ENCODE measurements at places on chromosomes 11 and 22. TPM values are rescaled to one million over a fixed set of nuclear protein-coding genes. Genes with fewer than 3 reads are reported as not detected.

GRCh38 chr22:40409613-40410113, 39.3 kb downstream of the SGSM3 start:
- H3K4me3 ChIP-seq: no peak overlapping the region
- H3K36me3 ChIP-seq: peaks cover 5% of the 10 kb centered on the region
- no peaks in the 10 kb centered on the region for H3K27me3 ChIP-seq
- no peak for DNase-seq

DNA sequence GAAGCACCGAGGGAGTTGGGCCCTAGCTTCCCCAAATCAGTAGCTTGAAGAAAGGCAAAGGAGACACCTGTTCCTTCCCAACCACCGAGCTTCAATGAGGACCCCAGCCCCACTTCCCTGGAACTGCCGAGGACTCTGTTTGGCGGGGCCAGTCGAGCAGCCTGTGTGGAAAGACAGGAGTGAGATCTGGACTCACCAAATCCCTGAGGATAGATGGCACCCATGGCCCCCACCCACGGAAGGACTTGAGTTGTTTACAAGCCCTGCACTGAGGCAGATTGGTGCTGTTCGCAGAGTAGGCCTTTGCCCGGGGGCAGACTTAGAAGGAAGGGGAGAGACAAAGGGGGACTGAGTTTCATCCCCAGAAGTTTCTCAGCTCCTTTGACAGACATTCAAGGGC, 64.6 kb downstream of the FEZ1 start:
- no peak for DNase-seq
- H3K36me3 ChIP-seq: no peaks in the 10 kb centered on the region
- H3K4me3 ChIP-seq: no peak overlapping the region
- peaks cover 8% of the 10 kb centered on the region for H3K27me3 ChIP-seq
- H3K4me1 ChIP-seq: no peaks in the 10 kb centered on the region
- no peak overlapping the region for H3K27ac ChIP-seq

- DNase-seq: no peak
- no peaks in the 10 kb centered on the region for H3K27me3 ChIP-seq
- H3K4me1 ChIP-seq: no peaks in the 10 kb centered on the region
- H3K36me3 ChIP-seq: no peaks in the 10 kb centered on the region
These were observed 147.5 kb downstream of the DSCAML1 start for GRCh38 chr11:117649296-117650055.

DNA sequence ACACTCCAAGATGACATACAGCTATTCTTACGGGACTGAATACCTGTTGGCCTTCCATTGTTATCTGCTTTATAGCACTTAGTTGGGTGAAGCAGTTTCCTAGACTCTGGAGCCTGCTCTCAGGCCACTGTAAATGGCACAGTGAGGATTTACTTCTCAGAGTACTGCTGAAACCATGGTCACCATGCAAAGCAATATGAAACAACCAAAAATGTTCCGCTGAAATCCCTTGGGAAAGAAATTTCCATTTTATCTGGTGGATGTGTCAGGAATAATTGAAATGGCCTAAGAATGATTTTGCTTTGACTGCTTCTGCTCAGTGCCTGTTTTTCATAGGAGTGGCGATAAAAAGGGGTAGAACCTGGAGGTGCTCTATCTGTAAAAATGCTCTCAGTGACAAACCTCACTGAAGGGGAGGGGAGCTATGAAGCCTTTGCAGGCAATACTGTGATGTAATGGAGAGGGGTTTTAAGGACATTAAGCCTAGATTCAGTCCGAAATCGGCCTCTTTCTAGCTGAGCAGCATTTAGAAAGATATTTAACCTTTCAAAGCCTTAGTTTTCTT, 651.6 kb upstream of the ANO5 start:
- no peaks in the 10 kb centered on the region for H3K27me3 ChIP-seq
- H3K27ac ChIP-seq: no peak overlapping the region
- H3K36me3 ChIP-seq: no peaks in the 10 kb centered on the region
- DNase-seq: no peak

DNA sequence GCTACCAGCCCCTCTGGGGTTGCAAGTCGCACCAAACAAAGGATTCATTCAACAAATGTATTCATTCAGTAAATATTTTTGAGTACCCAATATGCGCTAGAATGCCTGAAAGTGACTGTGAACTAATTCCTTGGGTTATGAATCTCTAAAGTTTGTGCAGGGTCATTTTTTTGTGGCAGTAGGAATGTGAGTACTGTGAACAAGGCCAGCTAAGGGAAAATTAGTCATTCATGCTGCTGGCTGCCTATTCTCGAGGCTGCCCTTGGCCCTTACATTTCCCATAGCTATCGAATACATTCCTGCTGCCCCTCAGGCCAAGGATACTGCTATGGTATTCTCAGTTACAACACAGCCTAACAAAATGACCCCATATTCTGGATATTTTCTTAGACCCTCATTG, 141.6 kb downstream of the TRPC6 start:
- no peak for DNase-seq
- H3K36me3 ChIP-seq: no peaks in the 10 kb centered on the region
- H3K4me3 ChIP-seq: no peak overlapping the region

DNA sequence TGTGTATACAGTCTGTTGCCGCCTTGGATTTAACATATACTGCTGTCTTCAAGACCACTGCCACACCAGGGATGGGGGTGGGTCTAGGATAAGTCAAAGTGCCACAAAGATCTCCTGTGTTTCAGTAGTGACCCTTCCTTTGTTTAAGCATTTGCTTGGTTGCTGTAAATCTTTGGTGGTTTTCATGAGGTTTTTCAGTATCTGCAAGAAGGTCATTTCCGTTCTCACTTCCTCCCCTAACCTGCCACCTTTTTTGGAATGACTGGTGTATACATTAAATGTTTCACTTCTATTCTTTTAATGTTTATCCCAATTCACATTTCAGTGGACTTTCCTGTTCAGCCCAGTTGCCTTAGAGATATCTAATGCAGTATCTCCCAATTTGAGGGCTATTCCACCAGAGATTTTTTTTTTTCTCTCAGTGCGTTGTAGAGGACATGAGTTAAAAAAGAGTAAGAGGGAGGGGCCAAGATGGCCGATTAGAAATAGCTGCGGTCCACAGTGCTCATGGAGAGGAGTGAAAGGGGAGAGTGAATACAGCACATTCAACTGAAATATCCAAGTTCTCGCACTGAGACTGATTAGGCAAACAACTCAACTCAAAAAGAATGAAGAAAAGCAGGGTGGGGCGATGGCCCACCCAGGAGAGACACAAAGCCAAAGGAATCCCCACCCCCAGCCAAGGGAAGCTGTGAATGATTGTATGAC, 43.2 kb downstream of the USP47 start:
- no peaks in the 10 kb centered on the region for H3K27me3 ChIP-seq
- no peak overlapping the region for H3K4me3 ChIP-seq
- H3K27ac ChIP-seq: no peak overlapping the region
- no peak for DNase-seq

DNA sequence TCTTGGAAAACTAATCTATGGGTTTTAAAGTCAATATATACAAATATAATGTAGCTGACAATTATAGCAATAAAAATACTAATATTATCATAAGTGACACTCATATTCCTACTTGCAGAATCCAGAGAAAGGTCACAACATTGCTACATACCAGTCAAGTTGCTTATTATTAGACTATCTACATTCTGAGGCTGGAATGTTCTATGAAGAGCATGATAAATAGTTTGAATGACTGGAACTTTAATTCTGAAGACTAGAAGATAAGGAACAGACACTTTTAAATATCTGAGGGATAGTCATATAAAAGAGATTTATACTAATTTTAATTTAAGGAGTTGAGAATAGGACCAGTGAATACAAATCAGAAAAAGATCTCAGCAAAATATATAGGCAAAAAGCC, 146.0 kb downstream of the GUCY1A2 start:
- H3K4me3 ChIP-seq: no peak overlapping the region
- H3K36me3 ChIP-seq: no peaks in the 10 kb centered on the region

- no peaks in the 10 kb centered on the region for H3K36me3 ChIP-seq
- H3K27me3 ChIP-seq: no peaks in the 10 kb centered on the region
- peaks cover 38% of the 10 kb centered on the region for H3K4me1 ChIP-seq
- no peak overlapping the region for H3K27ac ChIP-seq
- no peak for DNase-seq
These were observed 34.1 kb downstream of the HORMAD2 start for GRCh38 chr22:30114361-30114760.

DNA sequence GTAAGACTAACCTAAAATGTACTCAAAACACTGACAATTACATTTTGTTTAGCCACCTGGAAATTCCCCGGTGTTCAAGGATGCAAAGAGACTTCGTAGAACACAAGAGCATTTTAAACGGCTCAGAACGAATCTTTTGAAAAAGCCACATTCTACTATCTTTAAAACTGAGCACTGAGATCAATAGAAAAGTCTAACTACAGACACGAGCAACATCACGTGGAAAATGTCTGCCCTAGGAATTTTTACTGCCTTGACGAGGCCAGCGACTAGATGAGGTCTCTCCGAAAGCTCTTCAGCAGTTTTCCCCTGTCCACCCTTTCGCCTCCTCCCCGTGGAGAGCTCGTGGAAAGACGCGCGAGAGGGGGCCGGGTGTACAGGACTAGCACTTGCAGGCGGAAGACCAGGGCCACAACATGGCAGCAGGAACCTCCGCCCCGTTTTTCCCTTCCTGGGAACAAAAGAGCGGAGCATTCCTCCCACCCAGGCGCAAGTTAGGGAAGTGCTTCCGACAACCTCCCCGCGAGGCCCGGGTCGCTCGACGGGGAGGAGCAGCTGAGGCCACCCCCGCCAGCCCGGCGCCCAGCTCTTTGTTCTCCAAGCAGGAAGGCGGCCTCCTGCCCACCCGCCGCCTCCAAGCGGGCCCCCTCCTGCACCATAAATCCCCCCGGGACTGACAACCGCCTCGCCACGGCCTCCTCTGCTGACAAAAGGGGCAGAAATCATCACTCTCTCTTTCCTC, 1.1 kb downstream of the EIF4G2 start:
- H3K4me3 ChIP-seq: peak overlapping the region; percentile 95
- H3K27me3 ChIP-seq: no peaks in the 10 kb centered on the region
- peaks cover 48% of the 10 kb centered on the region for H3K4me1 ChIP-seq
- peaks cover 48% of the 10 kb centered on the region for H3K36me3 ChIP-seq

DNA sequence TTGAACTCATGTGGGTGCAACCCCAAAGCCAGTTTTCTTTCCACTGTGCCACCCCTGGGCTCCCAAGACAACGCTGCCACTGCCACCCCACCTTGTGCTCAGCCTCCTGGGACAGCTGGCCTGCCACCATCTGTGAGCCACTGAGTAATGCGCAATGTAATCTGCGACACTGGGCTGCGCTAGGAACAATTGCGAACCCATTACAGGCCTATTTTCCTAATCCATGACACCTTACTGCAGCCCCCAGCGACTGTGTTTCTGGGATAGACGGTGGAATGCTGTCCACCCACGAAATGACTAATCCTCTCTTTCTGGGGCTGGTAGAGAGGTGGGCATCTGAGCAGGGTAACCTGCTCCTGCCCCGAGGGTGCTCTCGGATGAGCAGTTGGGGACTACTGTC, 22.2 kb downstream of the FLRT1 start:
- no peak overlapping the region for H3K4me3 ChIP-seq
- peaks cover 12% of the 10 kb centered on the region for H3K27me3 ChIP-seq
- H3K4me1 ChIP-seq: peaks cover 11% of the 10 kb centered on the region
- H3K27ac ChIP-seq: no peak overlapping the region
- DNase-seq: no peak

GRCh38 chr11:8318536-8318935, 54.9 kb upstream of the LMO1 start:
- H3K4me1 ChIP-seq: no peaks in the 10 kb centered on the region
- no peaks in the 10 kb centered on the region for H3K36me3 ChIP-seq
- H3K27ac ChIP-seq: no peak overlapping the region
- no peak overlapping the region for H3K4me3 ChIP-seq

- no peaks in the 10 kb centered on the region for H3K27me3 ChIP-seq
- peaks cover 70% of the 10 kb centered on the region for H3K4me1 ChIP-seq
- peak overlapping the region; percentile 98 for H3K27ac ChIP-seq
- no peak overlapping the region for H3K4me3 ChIP-seq
These were observed 54.5 kb downstream of the PACS1 start for GRCh38 chr11:66124564-66124963.

GRCh38 chr11:3627291-3627690, 14.5 kb downstream of the ART5 start:
- H3K4me3 ChIP-seq: no peak overlapping the region
- no peak overlapping the region for H3K27ac ChIP-seq
- no peaks in the 10 kb centered on the region for H3K27me3 ChIP-seq

DNA sequence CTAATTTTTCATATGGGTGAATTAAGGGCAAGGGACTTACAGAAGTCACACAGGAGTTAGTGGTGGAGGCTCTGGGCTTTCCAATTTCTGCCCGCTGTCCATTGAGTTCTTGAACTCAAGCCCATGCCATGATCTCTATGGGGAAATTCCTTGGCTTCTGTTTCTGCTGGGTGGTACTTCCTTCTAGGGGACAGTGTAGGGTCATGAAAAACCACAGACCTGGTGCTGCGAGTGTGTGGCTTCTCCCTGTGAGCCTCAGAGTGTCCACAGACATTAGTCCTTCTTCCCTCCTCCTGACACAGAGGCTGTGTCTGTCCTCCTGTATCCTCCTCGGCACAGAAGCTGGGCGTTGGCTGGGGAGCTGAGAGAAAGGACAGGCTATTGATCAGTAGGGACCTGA, 6.3 kb upstream of the SEZ6L start:
- no peak overlapping the region for H3K4me3 ChIP-seq
- H3K36me3 ChIP-seq: no peaks in the 10 kb centered on the region
- H3K27ac ChIP-seq: no peak overlapping the region
- no peak for DNase-seq

GRCh38 chr11:96543177-96543576, 153.4 kb downstream of the JRKL start:
- no peak overlapping the region for H3K27ac ChIP-seq
- H3K4me3 ChIP-seq: no peak overlapping the region
- no peaks in the 10 kb centered on the region for H3K36me3 ChIP-seq
- peaks cover 14% of the 10 kb centered on the region for H3K27me3 ChIP-seq
- no peak for DNase-seq
- no peaks in the 10 kb centered on the region for H3K4me1 ChIP-seq

DNA sequence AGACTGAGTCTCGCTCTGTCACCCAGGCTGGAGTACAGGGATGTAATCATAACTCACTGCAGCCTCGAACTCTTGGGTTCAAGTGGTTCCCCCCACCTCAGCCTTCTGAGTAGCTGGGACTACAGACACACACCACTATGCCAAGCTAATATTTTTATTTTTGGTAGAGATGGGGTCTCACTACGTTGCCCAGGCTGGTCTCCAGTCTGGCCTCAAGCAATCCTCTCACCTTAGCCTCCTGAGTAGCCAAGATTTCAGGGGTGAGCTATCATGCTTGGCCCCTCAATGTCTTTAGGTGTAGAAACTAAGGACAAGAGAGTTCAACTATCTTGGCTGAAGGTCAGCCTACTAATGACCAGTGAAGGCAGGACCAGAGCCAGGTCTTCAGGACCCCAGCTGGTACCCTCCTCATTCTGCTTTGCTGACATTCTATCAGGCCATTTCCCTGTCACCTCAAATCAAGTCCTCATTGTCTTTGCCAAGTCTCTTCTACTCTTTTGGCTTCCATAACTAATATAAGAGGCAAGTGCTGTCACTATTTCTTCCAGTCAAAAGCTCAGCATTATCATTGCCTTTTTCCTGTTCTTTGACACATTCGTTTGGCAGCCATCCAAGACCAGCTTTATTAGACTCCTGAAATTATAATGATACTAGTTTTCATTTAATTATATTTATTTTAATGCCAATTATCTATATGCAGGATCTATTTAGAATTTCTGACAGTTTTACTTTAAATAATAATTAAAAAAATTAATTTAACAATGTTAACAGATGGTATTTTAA, 264.2 kb upstream of the PITPNB start:
- H3K4me3 ChIP-seq: no peak overlapping the region
- no peak overlapping the region for H3K27ac ChIP-seq
- no peaks in the 10 kb centered on the region for H3K36me3 ChIP-seq

Gene SEZ6L
- total RNA-seq: not detected

Gene FGF19
- not detected for total RNA-seq

Gene SLC25A18
- total RNA-seq: not detected

Gene CEND1
- not detected for total RNA-seq

Gene ABCG4
- 0.31 TPM for total RNA-seq

Gene MS4A7
- not detected for total RNA-seq

Gene MUC5AC
- total RNA-seq: not detected

Gene VPREB1
- not detected for total RNA-seq

Data from activated naive CD4-positive, alpha-beta T cell treated with anti-CD3 and anti-CD28 coated beads for 36 hours (primary cell).